ENCODE measurements at places on chromosomes 13 and 19.
A peak's percentile ranks its signal among the peaks of the same experiment; 100 is the strongest.

DNA sequence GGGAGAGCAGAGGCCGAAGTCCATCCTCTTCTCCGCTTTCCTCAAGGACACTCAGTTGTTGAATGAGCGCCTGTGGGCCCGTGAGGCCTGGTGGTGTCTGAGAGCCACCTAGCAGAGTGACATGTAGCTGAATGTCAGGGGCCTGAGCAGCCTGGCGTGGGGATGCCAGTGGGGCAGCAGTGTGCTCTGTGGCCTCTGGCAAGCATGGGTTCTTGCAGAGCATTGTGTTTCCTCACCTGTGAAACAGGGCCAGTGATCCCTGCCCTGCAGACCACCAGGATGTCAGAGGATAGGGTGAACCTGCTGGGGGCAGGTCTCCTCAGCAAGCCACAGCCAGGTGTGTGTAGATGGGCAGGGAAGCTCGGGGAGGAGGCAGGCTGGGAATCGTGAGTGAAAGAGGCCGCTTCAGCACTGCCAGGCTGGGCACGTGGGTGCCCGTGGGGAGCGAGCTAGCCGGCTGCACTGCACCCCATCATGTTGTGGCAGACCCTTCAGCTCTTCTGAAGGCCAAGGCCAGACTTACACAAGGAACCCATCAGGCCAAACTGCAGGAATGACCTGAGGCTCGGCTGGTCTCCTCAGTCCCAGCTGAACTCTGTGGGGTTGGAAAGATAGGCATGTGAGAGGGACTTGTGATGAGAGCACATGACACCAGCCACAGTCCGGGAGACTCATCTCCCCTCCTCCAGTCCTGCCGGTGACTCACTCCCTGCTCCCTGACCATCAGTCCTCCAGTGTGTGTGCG is 5.0 kb downstream of the PPP1R37 start:
- no peak for DNase-seq

DNA sequence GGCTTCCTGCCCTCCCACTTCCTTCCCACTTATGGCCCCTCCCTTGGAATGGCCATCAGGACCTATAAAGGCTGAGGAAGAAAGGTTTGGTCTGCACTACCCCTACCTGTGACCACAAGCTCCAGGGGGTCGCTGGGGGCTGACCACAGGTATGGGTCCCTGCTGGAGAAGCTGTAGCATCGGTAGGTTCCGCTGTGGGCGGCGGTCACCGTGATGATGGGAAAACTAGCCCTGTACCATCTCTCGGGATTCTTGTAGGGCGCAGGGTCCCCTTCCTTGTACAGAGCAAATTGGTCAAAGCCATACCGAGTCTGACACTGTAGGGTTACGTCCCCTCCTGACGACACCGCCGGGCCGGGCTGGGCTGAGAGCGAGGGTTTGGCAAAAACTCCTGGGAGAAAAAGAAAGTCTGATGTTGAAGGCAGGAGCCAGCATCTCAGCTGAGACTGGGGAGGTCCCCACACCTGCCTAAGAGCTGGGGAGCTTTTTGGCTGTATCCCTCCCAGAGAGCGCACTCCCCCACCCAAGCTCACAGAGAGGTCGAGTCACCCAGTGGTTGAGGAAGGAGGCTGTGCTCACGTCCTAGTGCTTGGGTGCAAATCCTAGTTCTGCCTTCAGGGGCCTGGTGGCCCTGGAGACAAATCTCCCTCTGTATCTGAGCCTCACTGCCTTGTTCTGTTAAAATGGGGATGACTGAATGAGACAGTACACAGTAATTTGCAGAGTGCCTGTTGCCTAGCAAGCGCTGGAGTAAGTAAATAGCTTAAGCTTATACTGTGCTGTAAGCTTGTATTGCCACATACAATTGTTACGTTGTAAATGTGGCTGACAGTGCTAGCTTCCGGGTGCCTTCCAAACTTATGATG is 10.4 kb downstream of the GP6 start:
- DNase-seq = peak; percentile 34

- no peak for DNase-seq
Observed at GRCh38 chr19:41563854-41564514, 12.0 kb upstream of the CEACAM21 start.

GRCh38 chr13:102236341-102236740 is 165.5 kb downstream of the FGF14 start:
- DNase-seq = no peak

DNA sequence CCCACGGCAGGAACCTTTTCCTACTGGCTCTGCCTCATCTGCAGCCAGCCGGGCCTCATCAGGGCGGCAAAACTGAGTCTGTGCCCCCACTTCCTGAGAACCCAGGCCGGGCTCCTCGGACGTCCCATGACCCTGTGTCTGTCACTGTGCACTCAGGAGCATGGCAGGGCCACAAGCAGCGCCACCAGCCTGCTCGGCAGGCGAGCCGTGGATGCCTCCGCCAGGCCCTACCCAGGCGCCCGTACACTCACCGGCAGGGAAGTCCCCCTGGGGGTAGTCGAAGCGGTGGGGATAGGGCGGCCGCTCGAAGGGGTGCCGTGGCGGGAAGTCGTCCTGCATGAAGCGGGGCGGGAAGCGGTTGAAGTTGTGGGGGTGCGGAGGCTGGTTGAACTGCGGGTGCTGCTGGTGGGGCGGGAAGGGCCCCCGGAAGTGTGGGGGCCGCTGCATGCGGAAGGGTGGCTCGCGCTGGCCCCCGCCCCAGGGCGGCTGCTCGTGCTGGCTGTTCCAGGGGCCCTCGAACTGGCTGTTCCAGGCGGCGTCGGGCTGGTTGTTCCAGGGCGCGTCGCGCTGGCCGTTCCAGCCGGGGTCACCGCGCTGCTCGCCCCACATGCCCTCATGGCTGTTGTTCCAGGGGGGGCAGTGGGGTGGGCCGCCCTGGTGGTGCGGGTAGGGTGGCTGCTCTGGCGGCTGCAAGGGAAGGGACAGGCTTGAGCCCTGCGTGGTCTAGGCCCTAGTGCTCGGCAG is 17.1 kb downstream of the CHERP start:
- no peak for DNase-seq

GRCh38 chr19:55486043-55486970 is 1.3 kb downstream of the NAT14 start:
- DNase-seq = no peak

- DNase-seq = peak; percentile 81
Observed at GRCh38 chr13:32811297-32811800, 204.9 kb upstream of the KL start.

DNA sequence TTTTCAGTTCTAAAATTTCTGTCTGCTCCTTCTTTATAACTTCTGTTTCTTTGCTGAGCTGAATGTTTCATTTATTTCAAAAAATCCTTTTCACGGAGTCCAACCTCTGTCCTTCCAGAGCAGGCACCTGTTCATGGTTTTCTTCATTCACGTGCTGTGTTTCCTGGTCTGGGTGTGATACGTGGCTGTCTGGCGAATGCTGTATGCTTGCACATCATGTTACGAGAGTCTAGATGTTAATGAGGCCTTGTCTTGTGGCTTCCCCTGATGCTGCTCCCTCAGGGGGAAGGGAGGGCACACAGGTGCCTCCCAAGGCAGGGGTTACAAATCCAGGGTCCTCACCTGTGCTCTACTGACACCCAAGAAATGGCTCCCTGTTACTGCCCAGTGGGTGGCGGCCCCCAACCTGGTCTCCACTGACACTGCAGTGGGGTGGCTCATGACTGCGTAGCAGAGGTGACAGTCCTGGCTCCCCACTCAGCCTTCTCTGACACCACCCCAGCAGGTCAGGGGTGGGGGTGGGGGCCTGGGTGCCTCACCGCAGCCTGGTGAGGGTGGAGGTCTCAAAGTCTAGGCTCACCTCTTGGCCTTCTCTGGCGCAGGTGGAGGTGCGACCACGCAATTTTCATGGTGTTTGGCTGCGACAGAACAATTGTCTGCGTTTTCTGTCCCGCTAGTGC is 20.1 kb upstream of the RAB20 start:
- no peak for DNase-seq

DNA sequence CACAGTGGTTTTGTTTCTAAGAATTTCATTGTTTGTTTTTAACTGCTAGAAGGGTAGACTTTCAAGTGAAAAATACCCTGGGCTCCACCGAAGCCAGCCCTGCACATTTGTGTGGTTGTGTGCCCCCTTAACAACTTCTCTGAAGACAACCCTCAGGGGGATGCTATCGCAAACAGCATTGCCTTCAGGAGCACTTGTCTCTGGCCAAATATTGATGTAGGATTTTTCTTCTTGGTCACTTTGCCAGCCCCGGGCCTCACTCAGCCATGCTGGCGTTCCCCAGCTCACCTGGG is 69.2 kb upstream of the SERP2 start:
- DNase-seq = no peak

GRCh38 chr13:97648171-97648880 is 214.4 kb downstream of the RAP2A start:
- no peak for DNase-seq

GRCh38 chr13:79295906-79296706 is 109.9 kb downstream of the RBM26 start:
- DNase-seq = no peak

GRCh38 chr19:13748169-13748828 is 16.0 kb upstream of the MRI1 start:
- no peak for DNase-seq

DNA sequence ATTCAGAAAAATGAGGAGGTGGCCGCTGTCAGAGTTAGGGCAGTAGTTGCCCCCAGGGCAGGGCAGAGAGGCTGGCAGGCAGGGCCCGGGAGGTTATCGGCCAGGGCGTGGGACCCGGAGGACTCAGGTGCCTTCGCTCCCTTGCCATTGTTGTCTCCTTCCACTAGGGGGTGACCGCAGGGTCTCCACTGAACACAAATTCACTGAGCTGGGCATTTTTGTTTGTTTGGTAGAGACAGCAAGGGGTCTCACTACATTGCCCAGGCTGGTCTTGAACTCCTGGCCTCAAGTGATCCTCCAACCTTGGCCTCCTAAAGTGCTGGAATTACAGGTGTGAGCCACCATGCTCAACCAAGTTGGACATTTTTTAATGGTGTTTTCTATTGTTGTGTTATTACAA is 25.1 kb downstream of the CARS2 start:
- peak; percentile 26 for DNase-seq

DNA sequence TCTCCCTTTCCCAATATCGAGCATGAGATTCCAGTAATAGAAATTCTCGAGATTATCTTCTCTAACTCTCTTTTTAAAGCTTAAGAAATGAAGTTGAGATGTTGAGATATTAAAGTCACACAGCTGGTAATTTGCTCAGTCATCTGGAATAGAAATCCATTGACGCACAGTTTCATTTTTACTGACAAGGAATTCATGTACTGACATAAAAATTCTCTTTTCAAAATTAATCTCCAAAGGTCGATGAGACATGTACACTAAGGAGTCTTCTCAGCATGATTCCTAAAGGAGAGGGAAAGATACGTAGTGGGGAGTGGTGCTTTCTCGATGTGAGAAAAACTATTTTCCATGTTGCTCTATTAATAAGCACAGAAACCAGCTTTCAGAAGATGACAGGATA is 1639.5 kb upstream of the MIR17HG start:
- DNase-seq = no peak

GRCh38 chr13:101211261-101211660 is 205.0 kb downstream of the NALCN start:
- no peak for DNase-seq

DNA sequence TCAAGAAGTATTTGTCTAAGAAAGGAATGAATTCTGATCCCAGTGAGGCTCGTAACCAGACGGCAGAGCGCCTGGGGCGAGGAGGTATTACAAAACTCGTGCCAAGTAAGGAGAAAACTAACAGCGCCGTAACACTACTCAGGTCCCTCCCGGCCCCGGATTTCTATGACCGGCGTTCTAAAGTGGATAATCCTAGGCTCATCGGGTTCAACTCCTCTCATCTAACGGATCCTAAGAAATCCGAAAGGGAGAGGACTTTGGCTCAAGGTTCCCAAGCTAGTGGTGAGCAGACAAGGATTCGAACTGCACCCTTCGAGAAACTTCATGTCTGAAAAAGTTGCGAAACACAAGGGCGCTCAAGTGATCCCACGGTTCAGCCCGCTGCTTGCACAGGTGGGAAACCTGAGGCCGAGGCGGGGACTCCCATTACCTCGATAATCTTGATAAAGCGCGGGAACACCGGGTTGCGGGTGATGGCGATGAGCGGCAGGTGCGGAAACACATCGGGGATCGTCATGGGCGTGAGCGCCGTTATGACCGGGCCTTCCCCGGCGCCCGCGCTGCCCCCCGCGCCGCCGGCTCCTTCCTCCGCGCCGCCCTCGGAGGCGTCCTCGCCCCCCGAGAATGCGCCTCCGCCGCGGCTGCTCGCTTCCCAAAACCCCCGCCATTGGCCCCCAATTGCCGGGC is 529 bp downstream of the LONP1 start:
- DNase-seq = peak; percentile 32

DNA sequence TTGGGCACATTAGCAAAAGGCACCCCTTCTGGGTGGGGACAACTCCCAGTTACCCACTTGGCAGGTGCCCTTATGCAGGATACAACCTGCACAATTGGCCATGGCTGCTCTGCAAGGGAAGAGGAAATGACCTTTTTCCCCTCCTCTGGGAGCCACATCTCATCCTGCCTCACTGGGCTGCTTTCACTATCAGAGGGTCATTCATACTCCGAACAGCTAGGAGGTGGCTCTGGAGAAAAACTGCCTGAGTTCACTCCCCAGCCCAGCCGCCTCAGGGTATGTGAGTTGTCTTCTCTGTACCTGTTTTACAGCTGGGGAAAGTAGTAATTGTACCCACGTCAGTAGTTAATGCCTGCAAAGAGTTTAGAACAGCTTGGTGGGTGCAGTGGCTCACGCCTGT is 7.1 kb upstream of the ACTN4 start:
- no peak for DNase-seq

- DNase-seq = no peak
Observed at GRCh38 chr19:48897181-48897580, 1.4 kb downstream of the TULP2 start.

- no peak for DNase-seq
Observed at GRCh38 chr13:39483326-39483725, 119.7 kb downstream of the LHFPL6 start.
